ENCODE measurements at places on chromosomes 5 and 9.

GRCh38 chr5:72163349-72163983 is 56.2 kb downstream of the MAP1B start:
- DNase-seq = no peak

DNA sequence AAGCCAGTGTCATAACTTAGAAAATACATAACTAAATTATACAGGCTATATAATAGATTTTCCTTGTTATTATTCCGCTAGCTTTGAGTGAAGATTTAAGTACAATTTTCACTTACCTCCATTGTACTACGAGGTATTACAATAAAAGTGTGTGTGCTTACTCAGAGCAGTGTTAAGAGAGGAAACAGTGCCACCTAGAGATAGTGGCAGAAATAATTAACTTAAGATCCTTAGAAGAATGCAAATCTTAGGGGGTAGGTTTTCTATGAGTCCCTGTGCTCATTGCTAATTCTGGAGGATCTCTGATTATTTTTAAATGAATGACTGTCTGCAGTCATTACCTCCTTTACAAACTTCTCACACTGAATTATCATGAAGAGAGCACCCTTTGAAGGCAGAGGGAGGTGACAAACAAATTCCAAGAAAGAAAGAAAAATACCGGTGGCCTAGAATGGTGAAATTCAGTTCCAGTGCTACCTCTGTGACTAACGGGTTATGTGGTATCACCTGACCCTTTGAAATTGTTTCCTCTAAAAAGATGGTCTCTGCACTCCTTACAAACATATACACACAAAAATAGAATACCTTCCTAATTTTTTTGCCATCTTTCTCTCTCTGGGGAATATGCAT is 379.8 kb downstream of the TRIM36 start:
- DNase-seq = peak; percentile 54

- DNase-seq = no peak
Measured at GRCh38 chr5:175351897-175352590, 91.9 kb downstream of the DRD1 start.

DNA sequence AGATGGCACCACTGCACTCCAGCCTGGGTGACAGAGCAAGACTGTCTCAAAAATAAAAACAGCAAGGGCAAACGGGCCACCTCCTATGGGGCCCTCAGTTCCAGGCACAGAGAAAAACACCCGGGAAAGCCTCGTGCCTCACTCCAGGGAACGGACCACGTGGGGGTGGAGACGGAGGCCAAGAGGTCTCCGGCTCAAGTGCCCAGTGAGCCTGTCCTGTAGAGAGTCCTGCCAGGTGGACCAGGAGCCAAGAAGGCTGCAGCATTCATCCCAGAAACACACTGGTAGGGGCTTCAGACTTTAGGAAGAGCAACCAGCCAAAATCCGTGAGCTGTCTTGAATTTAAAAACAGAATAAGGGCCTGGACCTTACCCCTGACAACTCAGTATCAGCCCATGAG is 63.8 kb downstream of the C5orf15 start:
- DNase-seq = no peak

GRCh38 chr5:127416906-127417305 is 100.5 kb upstream of the PRRC1 start:
- no peak for DNase-seq

- no peak for DNase-seq
Measured at GRCh38 chr5:122377026-122377425, 65.0 kb downstream of the SNCAIP start.

DNA sequence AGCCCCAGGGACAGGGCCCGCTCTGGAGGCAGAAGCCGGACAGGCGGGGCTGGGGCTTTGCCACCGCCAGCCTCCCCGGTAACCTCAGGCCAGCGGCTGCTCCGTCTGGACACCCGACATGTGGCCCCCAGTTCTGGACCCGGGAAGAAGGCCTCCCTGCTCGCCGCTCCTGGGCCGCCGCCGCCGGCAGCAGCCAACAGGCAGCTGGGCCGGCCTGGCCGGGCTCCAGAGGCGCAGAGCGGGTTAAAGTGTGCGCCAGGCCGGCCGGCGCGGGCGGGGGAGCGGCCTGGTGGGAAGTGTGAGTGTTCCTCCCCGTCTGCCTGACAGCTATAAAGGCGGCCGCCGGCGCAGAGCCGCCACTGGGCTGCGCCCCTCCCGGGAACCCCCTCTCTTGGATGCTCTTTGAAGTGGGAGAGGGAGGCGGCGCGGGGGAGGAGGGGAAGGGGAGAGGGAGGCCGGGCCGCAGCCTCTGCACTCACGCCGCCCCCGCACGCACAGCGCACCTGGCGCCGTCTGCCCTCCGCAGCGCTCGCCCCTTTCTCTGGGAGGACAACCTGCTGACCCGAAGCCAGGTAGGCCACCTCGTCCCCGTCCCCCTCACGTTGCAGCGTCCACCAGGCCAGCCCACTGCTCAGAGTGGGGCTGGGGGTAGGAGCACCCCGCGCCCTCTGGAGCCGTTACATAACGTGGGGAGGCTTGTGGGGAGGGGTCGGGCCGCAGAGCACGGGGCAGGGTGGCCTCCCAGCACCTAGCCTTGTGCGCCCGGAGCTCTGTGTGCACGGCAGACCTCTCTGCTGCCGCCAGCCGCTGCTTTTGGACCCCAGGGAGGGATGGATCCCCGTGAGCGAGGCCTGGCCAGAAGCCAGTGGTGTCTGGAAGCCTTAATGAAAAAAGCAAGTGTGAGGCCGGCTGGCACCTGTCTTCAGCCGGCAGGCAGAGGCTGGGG is at the start of gene ADAMTSL2:
Gene ADAMTSL2, plus strand, starts transcription at position 359 of the 946 bp plus-strand sequence. CDS start 2,009 bp downstream, outside the sequence.
- no peak for DNase-seq

GRCh38 chr9:16238623-16239138 is 631.8 kb downstream of the BNC2 start:
- no peak for DNase-seq

Data from epithelial cell of esophagus (primary cell).